CD8-positive, alpha-beta T cell (primary cell): ENCODE measurements at places on chromosomes 2 and 18.

DNA sequence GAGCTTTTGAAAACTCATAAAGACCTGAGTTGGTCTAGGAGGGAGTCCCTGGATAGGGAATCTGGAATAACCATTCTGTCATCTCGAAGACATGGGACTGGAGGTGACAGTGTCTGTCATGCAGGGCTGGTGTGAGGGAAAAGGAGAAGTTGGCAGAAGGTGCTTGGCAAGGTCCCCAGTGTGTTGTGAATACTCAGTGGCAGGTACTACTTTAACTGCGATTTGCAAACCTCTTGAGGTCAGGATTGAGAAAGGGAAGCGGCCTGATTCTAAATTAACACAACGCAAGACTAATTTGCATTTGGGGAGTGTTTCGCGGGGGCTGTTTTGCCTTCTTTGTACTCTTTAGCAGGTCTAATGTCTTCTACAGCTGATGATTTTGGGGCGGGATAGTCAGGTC lies 77.0 kb upstream of the TMEM200C start:
- no peak for DNase-seq

DNA sequence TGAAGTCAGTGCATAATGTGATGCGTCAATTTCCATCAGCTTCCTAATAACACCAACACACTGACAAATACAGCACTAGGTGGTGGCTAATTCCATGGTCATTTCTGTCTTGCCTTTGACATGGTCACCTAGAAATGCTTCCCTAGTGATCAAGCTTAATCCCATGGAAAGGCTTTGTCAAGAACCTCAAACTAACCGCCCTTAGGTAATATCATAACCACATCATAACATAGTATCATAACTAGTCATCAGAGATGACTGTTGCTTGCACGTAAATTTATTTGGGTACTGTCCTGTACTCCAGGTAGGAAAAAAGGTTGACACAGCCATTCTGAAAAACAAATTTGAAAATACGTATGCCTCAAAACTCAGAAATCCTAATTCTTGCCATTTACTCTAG lies 471.8 kb downstream of the IRS1 start:
- no peak for DNase-seq

DNA sequence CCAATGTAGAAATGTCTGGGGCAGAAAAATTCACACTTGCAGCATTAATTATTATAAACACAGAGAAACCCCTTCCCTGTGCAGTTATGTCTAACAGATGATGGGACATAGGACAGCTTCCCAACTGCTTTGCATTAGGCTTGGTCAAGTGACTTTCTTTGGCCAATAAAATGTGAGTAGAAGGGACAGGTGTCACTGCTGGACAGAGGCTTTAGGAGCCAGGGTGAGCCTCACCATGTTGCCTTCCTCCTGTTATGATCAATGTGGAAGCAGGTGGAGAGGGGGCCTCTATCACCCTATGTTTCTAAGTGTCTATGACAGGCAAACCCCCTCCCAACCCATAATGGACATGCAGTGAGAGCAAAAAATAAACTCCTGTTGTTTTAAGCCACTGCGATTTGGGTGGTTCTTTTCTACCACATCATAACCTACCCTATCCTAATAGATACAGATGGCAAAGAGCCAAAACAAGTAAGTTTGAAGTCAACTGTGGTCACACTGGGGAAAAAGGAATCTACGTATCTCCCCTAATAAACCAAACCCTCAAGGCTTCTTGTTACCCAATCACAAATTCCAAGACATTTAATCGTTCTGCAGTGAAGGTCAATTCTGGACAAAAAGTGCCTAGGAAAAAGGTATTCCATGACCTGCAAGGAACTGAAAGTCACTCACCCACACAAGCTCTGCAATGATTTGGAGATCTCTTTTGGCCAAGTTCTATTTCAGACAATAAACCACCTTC lies 28.6 kb upstream of the POU3F3 start:
- no peak for DNase-seq

DNA sequence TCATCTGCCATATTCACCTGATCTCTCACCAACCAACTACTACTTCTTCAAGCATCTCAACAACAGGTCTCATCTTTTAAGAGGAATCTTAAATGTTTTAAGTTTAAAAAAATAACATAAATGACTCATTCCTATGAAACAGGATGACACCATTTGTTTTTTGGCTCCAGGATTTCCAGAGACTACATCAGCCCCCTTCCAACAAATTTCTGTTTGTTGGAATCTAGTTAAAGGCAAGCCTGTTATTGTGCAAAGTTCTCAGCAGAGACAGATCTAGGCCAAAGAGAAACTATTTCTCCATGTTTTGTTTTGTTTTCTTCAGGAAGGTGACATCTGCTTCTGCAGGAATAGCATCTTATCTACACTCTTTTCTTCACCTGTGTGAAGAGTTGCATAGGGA lies 204.8 kb upstream of the SH3BP4 start:
- DNase-seq = no peak

DNA sequence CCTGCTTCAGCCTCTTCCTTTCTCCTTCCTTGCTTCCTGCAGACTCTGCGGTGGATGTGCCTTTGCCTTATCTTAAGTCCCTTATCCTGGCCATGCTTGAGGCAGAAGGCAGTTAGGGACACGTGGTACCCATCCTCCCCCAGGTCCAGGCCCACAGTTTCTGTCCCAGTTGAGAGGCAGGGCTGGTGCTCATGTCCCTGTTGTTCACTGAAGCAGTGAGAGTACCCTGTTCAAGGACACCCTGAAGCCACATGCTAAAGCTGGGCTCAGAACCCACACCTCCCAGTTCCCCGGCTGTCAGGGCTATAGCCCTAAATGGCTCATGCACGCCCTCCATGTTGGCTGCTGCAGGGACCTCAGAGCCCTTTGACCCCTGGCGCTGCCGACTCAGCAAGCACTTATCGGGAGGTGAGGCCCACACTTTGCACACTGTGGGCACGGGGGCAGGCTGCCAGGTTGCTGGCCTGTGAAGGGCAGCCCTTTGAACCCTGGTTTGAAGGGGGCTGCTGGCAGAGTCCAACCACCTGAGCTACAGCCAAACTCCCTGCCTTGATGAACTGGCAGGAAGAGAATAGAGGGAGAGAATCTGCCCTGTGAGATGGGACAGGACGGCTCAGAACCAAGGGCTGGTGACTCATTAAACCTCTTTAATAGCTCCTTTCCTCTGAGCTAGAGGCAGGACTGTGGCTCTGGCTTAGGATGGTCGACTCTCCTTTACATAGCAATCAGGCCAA lies 6.3 kb downstream of the KHK start:
- no peak for DNase-seq

GRCh38 chr2:26976237-26976636 lies 5.8 kb downstream of the MAPRE3 start:
- DNase-seq = no peak

GRCh38 chr2:27191070-27191829 lies 20.6 kb upstream of the ATRAID start:
- peak; percentile 42 for DNase-seq

- no peak for DNase-seq
These were observed 32.2 kb downstream of the FN1 start for GRCh38 chr2:215403441-215404347.

DNA sequence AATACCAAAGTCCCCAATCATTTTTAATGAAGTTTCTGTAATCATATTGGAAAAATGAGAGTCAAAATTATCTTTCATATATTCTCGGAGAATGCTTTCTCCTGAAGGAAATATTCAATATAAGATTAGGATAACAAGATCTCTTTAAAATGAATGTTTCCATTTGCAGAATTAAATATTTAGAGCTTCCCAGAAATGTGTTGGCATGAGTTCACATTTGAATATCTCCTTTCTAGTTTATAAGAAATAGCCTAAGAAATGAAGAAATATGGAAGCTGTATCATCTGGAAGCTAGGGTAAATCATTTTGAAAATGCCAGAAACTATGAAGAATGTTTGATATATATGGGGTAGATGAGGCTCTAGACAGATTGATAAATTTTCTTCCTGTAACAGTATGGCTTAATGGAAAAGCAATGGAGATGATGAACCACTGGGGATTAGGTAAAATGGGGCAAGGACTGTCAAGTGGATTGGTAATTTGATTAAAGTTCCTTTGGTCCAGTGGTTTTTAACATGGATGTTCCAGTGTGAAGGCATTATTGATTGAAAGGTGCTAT lies 184.6 kb upstream of the ZNF804A start:
- DNase-seq = no peak

- no peak for DNase-seq
These were observed 98.4 kb upstream of the SIX3 start for GRCh38 chr2:44843086-44843485.

- DNase-seq = no peak
These were observed 2.2 kb upstream of the INPP4A start for GRCh38 chr2:98442488-98442887.

DNA sequence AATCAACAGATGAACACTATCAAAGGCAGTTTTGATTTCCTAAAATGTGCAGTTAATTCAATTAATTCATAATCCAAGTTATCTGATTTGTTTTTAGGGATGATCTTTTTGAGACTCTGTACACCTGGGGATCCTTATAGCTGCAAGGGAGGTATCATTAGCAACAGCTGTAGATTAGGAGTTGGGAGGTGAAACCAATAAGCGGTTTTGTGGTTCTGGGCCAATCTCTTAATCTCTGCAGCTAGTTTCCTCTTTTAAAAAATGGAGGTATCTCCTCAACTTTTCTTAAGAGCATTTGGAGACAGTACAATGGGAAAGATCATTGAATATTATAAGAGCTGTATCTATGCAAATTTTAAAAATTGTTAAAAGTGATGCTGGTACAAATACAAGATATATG lies 126.0 kb downstream of the MC4R start:
- DNase-seq = no peak

GRCh38 chr2:232930059-232930400 lies 60.0 kb downstream of the SNORC start:
- DNase-seq = no peak

GRCh38 chr2:203543898-203544328 lies 8.8 kb upstream of the RAPH1 start:
- no peak for DNase-seq

DNA sequence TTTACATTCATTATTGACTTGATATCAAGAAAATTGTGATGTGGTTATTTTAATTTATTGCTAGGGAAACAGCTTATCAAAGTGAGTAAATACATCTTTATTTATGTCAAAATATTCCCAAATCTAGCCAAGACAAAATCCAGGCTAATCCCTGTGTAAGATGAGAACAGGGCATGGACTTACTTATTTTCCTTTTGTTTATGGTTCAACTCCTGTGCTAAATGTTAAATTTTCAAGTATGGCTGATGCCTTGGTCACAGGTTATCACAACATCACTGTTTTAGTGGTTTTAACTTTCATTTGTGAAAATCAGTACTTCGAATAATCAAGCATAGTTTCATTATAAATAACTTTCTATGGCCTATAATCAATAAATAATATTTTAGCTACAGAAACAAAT lies 657.0 kb upstream of the SYT4 start:
- no peak for DNase-seq

DNA sequence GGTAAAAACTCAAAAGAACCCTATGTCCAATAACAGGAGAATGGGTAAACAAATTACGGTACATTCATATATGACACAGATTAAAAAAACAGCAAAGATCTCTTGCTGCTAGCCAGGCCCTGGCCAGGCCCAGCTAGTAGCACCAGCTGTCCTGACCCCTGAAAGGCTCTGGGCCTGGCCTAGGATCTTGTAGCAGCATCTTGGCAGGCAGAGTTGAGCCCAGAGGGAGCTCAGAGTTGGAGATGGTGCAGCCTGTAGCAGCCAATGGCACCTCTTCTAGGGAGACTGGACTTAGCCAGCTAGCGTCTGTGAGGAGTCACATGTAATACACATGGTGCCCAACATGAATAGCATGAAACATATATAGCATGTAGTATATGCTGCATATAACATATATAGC lies 69.1 kb downstream of the HS6ST1 start:
- peak; percentile 21 for DNase-seq

GRCh38 chr2:54866868-54867267 lies 143.4 kb downstream of the EML6 start:
- no peak for DNase-seq

DNA sequence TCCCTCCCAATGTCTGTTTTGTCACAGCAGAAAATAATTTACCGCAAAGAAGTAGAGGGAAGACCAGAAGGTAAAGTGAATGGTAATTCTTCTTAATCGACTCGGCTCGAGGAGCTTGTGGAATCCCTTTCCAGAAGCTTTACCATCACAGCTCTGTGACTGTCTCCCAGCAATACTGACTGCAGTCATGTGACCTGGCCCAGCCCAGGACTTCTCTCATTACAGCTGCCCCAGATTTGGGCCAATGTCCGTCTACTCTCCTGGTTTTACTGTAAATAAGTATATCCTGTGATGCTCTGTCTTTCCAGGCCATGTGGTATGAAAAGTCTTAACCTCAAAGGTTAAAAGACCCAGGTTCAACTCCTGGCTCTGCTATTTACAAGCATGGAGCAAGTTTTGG lies 18.9 kb upstream of the ELOA2 start:
- DNase-seq = no peak

GRCh38 chr2:195671563-195671962 lies 14.5 kb downstream of the SLC39A10 start:
- DNase-seq = no peak

DNA sequence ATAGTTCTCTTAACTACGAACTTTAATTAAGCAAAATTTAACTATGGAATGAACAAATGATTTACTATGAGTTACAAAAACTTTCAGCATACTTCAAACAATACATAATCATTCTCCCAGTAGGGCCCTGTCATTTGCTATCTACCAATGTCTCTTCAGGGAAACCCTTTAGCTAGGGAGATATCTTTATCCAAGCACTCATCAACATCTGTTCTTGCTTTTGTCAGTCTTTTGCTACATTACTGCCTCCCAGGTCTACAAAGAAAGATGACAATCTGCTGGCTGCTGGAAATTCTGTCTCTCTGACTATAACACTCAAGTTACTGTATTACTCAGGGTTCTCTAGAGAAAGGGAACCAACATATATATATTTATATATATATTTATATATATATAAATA lies 1626.3 kb upstream of the CELF4 start:
- DNase-seq = no peak

- DNase-seq = no peak
These were observed 39.9 kb downstream of the ADD2 start for GRCh38 chr2:70728128-70728527.

GRCh38 chr2:231904161-231904611 lies 22.0 kb downstream of the NPPC start:
- no peak for DNase-seq
